ENCODE measurements at places on chromosomes 3 and 15.

DNA sequence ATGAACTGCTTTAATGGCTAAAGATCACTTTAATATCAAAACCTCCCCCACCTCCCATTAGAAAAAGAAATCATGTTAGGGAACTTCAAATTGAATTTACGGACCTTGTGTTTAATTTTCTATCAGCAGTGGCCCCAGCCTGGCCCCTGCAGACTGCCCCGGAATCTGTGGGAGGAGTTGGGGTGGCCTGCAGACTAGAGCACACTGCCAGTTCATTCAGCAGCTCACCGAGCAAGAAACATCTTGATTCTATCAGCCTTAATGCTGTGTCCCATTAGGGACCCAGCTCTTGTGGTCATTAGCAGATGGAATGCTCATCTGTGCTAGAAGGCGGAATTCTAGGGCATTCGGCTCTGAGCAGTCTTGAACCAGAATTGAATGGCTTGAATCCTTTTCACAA is 54.2 kb downstream of the FLNB start:
- no peak for DNase-seq

DNA sequence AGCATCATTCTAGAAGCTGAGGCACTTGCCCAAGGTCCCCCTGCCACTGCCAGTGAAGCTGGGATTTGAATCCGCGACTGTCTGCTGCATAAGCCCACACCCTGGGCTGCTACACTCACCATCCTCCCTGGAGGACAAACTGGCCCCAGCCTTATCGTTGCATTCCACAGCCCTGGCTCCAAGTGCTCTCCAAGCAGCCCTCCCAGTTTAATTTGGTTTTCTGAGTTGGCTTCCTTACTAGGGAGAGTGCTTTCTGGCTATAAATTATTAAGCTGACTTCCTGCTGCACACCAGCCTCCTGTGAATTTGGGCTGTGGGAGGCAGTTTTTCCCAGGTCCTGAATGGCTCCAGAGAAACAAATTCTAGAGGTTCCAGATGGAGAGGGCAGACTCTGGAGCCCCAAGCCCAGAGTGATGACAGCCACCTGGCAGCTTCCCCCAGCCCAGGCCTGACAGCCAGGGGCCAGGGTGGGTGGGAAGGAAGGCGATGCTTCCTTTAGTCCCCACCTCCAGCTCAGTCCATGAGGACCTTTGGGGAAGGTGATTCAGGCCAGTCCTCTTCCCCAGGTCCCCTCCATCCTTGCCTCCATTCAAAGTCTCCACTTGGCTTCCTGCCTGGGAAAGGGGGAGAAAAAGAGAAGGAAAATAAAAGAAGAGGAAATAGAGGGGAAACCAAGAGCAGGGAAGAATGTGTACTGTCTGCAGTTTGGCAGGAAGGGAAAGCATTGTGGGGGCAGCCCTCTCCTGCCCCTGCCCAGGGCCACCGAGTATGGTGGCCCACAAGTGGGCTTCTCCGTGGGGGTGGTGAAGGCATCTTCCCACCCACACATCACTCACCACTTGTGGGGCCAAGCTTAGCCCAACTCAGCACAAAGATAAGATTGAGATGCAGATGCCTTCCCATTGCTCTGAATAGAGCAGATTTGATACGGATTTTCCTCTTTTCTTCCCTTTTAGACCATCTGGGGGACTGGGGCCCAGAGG is 69.6 kb downstream of the SEMA5B start:
- no peak for DNase-seq

DNA sequence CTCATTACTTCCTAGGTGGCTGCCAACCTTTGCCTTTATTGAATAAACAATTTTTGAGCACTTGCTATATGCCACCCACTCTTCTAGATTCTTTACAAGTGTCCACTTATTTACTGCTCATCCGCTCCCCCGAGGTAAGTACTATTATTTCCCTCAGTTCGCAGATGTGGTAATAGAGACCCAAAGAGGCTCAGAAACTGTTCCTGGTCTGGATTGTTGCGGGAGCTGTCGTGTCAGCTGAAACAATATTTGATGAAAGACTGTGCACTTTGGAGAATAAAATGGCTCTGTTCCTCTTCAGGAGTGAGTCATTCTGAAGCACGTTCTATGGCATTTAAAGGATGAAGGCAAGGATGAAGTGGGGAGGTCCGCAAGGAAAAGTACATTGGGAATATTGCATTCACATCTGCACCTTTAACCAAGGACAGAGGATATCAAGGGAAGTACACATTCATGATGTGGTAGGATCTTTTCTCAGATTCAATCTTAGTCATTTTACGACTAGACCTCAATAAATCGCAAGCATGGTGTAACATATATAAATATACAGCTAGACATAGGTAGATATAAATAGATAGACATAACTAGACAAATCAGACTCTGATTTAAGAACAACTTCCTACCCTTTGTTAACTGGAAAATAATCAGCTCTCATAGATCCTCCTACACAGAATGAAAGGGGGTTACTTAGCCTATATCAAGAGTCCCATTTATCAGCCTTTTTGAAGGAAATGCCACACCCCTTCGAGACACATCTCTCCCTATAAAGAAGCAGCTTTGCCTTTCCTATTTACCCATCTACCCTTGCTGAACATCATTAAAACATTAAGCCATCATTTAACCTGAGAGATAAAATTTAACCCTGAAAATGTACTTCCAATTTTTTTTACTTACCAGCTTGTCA is 70.3 kb downstream of the RORA start:
- DNase-seq = no peak

GRCh38 chr3:139671863-139672646 is 5.7 kb downstream of the NMNAT3 start:
- no peak for DNase-seq

- DNase-seq = no peak
These were observed 258.4 kb downstream of the XXYLT1 start for GRCh38 chr3:195012571-195012970.

GRCh38 chr3:169260296-169260695 is 403.2 kb downstream of the MECOM start:
- DNase-seq = no peak

- no peak for DNase-seq
These were observed 266.6 kb downstream of the CGGBP1 start for GRCh38 chr3:87792198-87792533.

- DNase-seq = no peak
These were observed 51.6 kb upstream of the SMAD6 start for GRCh38 chr15:66650433-66650832.

GRCh38 chr15:88323468-88323867 is 66.9 kb upstream of the NTRK3 start:
- DNase-seq = no peak

DNA sequence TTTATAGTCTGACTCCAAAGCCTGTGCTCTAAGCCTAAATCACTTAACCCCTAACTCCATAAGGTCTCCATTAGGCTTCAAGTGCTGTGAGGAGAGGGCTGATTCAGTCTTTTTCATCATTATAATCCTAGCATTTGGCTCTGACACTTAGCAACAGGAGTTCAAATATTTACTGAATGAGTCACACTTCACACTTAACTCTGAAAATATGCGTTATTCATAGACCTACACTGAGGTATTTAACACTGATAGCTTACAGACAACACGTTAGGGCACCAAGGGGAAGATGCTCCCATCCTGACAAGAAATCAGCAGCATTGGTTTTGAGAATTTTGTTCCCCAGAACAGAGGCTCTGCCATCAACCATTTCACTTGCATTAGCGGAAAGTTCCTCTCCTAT is 53.5 kb downstream of the MSL2 start:
- no peak for DNase-seq

DNA sequence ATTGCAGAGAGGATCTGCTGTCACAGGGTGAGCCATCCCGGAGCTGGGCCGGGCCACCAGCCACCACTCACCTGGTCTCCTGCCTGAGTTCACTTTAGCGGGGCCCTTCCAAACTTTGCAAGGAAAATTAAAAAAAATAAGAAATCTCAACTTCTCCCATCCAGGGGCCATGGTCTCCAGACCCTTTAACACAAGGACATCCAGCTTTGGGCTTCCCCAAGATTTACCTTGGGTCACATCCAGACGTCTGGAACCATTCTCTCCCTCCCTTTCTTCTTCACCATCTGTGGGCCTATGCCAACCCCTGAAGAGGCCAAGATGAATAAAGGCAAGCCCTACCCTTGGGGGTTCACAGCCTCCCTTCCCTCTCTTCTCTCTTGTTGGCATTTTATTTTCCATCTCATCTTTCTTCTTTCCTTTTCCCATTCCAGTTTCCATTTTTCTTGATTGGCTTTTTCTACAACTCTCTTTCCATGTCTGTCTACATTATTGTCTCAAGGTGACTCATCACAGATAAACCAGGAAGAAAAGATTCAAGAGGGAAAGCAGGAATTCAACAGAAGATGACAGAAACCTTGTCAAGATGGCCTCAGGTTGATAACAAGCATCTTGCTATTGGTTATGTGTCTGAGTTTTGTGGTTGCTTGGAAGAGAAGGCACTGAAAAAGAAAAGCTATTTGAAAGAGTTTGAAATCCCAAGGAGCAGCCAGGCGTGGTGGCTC is 49.5 kb downstream of the ITGA11 start:
- DNase-seq = no peak

DNA sequence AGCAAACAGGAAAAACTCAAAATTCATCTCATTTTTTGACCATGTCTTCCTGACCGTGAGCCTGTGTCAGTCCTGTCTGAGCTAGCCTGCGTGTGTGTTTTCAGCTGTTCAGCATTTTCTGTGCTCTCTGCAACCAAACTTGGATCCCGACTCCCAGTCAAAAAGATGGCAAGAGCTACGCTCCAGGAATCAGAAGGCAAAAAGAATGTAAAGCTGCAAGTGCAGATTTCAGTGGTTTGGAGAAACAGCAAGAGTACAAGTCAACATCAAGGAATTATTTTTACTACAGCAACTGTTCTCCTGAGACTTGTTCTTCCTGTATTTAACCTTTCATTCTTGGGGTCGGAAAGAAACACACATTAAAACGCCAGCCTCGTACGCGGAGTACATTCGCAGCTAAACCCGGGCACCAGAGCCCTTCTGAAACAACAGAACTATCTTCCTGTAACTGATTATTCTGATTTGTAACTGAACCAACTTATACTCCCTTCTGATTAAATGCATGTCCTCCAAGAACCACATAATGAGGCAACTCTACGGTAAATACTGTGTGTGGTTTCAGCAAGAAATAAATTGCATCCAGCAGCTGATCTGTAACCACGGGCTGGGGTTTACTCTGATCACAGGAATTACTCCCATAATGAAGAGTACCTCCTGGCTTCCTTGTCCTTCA is 107.4 kb downstream of the LRIG1 start:
- DNase-seq = no peak

DNA sequence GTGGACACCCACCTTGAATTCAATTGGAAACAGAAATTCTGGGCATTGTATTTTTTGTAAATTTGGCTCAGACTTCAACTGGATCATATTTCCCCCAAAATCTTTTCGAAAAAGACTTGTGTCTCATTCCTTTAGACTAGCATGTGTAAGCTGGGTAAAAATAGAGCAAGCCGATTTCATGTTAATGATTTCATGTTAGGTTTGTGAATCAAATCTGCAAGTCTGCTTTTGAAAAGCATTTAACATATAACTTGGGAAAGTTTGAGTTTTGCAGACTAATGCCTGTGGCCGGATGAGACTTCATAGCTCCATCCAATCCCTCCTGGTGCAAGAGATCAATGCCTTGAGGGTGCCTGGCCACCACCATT is 64.5 kb downstream of the FLNB start:
- no peak for DNase-seq

DNA sequence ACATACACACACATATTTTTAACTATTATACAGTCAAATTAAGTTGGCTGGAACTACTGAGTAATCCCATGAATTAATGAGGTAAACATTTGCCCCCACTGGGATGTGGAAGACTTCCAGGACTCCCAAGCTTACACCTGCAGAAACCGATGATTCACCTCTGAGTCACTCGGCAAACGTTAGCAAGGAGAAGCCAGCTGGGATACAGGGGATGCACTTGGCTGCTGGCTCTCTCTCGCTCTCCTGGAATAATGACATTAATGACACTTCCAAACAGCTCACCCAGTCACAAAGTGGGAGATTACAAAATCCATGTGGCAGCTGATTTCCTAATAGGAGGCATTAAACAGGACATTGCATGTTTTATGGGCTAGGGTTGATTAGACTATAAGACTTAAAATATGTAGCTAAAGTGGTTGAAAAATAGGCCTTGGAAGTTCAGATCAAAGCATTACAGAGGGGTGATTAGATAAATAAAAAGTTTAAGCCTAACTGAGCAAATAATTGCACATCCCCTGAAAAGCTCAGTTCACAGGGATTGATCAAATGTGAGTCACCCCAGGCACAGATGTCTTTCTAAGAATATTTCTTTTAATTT is 500.9 kb downstream of the SOX2 start:
- peak; percentile 35 for DNase-seq

DNA sequence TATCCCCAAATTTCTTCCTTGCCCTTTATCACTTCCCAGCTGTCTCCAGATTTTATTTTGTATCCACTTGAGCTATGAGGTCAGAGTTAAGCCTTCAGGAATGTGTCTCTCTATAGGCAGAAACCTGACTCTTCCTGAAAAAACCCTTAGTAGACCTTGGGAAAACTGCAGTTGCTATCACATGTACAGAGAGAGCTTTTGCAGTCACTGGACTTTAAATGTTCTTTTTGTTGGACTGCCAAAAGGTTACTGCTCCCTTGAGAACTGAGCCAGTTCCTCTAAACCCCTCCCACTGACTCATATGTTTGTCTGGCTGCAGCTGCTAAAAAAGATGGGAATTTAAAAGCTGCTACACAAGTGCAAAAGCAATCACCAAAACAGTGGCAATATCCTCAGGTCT is 169.1 kb upstream of the CCDC54 start:
- DNase-seq = no peak

GRCh38 chr15:39589193-39589814 is 8.4 kb downstream of the THBS1 start:
- no peak for DNase-seq

DNA sequence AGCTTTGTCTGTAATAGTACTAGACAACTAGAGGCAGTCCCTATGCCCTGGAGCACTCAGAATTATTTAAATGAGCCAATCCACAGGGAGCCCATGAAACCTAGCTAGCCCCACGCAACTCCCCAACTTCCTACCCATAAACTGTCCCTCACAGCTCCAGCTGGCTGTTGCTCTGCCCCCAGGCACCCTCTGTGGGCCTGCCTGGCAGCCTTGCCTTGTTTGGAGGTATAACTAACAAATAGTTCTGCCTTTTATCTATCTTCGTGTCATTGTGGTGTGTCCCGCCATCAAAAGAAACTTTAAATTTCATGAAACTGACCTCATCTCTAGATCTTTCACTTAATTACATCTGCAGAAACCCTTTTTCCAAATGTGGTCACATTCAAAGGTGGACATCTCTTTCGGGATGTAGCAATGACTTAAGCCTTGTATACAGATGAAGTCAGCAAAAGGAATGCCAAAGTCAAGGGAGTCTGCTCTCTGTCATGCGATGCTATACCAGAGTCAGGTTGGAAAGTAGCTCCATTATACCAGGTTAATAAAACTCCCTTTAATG is 1.8 kb upstream of the RTP3 start:
- DNase-seq = no peak

- no peak for DNase-seq
These were observed 62.4 kb downstream of the MBNL1 start for GRCh38 chr3:152331018-152331541.

DNA sequence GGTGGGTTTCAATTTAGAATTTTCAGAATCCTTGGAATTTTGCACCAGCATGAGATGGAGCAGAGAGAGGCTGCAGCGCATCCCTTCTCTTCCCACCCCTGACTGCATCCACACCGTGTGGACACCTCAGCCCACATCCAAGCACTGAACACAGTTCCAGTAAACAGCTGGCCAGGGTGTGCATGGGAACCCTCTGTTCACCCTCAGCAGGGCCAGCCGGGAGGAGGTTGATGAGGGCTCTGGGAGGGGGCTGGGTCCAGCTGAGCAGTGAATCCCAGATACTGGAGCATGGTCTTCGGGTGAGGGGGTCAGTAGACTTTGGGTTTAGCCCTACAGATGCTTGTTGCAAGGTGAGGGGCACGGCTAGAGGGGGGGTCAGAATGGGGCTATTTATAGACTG is 85.8 kb downstream of the RPLP1 start:
- no peak for DNase-seq
